ENCODE measurements at places on chromosomes 7 and 10.

DNA sequence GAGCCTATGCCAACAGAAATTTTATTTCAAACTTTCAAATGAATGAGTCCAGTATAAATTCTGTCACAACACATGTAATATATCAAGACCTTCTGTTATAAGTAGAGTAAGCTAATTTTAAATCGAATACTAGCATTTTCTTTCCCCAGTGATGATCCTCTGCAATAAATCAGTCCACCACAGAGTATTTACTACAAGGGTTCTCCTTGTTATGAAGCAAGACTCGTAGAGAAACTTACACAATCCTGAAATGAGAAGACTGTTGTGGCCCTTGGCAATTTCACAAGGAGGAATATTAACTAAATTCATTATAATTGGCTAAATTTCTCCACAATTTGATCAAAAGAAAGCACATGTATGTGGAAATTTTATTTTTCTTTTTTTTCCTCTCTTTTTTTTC lies 312.4 kb upstream of the DGKB start:
- no peak for DNase-seq

DNA sequence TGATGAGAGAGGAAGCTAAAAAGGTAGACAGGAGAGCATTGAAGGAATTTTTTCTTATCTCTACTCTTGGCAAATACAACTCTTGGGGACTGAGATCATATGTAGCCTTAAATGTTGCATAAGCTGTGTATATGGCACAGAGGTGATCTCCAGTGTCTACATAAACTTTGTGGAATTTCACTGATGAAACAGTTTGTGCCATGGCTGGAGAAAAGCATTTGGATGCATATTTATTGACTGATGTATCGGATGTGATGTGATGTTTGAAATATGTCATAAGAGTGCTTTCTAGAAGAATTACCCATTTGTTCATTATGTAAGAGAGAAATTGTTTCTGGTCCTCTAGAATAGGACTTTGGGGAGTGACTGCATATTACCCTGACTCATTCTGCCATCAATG lies 244.9 kb upstream of the LRRTM3 start:
- no peak for DNase-seq

GRCh38 chr7:48109848-48110663 lies 21.0 kb downstream of the UPP1 start:
- peak; percentile 90 for DNase-seq

- DNase-seq: no peak
Measured at GRCh38 chr7:28641752-28642545, 229.6 kb downstream of the CREB5 start.

- DNase-seq: no peak
Measured at GRCh38 chr10:6877722-6878392, 297.8 kb upstream of the PRKCQ start.

DNA sequence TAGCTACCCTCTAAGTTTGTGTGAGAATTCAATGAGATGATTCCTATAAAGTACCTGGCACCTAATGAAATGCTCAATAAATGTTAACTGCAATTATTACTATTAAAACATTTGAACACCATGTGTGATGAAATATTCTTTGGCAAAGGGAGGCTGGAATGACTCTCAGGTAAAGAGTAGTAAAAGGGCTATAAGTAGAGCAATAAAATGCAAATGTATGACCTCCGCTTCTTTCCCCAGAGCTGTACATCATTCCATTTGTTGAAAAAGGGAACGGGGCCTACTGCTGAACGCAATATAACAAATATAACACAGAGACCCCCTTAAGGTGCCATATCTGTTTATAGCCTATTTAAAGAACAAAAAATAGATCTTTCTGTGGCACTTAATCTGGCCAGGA lies 27.8 kb downstream of the CELF2 start:
- DNase-seq: no peak

DNA sequence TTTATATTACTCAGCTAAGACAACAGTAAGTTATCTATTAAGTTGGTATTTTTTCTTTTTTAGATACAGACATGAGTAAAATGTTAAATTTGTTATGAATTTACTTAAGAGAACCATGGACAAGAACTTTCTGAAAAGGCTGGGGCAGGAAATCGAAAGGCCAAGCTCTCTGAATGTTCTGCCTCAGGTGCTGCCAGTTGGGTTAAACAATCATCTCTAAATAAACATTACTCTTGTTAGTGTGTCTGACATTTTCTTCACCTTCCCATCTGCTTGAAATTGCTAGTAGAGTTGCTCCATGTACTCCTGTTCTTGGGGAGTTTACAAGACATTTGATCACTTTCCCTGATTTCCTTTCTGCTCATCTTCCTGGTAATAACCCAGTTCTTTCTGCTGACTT lies 87.5 kb downstream of the ANKRD7 start:
- no peak for DNase-seq

Measured in stimulated activated CD4-positive, alpha-beta T cell treated with anti-CD3 and anti-CD28 coated beads, Interleukin-1b, Interleukin-23, amount 100 ng/mL, for 1 hour (primary cell).